ENCODE measurements at places on chromosomes 7 and 10.

- DNase-seq: no peak
Observed at GRCh38 chr10:128541926-128542475, 415.8 kb upstream of the MKI67 start.

GRCh38 chr10:128022261-128023196 lies 103.7 kb downstream of the MKI67 start:
- no peak for DNase-seq

DNA sequence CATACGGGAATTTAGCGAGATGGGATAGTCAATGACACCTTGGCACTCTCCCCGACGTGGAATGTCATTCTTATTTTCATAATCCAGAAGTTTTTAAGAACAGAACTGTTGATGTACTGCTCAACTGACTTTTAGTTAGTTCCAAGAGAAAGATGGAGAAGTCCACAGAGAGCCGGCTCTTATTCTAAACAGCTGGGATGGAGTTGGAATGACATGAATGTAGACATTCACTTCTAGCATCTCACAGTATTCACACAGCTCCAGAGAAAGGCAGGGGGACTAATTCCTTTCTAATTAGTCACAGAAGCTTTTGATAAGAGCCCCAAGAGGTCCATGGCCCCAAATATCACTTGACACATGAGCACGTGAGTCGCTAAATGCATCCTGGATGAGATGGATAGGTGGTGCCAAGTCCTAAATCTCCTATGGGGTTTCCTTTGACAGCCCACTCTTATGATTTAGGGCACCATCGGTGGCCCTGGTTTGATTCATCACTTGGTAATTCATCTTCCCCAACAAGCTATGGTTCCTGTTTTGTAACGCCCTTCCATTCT lies 420.3 kb upstream of the AUTS2 start:
- no peak for DNase-seq

GRCh38 chr10:121734589-121735045 lies 136.4 kb upstream of the FGFR2 start:
- peak; percentile 70 for DNase-seq

DNA sequence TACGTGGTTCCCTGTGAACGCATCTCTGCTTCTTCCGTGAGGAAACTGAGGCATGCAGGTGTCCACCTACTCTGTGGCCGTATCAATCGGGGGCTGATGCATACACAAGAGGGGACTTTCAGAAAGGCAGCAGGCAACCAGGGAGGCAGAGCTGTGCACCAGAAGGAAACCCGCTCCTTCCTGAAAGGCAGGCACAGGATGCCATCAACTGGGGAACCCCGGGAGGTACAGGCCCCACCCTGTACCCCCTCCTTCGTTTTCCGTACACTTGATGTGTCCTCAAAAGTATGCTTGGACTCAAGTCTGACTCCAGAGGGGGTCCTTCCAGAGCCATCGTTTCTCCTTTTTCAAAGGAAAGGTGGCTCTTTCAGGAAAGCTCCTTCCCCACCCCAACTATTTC lies 59.5 kb downstream of the ASB13 start:
- DNase-seq: no peak

DNA sequence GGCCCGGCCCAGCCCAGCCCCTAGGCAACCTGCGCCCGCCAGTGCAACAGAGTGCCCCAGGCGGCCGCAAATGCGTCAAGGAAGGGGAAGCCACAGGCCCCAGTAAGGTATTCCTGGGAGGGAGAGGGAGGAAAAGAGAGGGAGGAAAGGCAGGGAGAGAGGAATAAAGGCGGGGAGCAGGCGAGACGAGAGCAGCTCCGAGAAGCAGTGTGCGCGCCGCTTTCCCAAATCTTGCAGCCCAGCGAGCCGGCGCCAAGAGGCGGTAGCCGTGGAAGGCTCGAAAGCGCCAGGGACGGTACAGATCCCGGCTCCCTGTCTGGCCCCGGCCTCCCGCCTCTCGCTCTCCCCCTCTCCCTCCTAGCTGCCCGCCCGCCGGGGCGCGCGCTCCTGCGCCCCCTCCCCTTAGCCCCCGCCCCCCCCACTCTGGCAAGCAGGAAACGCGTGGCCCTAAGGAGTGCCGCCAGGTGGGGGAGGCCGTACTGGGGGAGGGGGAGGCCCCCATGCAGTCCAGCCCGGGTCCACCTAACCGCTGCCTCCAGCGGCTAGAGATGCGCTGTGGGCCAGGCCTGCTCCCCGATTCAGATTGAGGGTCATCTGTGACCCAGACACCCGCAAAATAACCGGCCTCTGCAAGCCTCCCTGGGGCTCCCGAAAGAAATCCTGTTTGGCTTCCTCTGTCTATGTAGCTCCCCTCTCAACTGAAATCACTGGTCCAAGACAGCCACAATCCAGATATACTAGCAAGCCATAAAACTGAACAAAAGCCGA lies 4.3 kb downstream of the HOXA10 start:
- DNase-seq: peak; percentile 63

- no peak for DNase-seq
Observed at GRCh38 chr7:155925682-155926081, 113.4 kb upstream of the SHH start.

DNA sequence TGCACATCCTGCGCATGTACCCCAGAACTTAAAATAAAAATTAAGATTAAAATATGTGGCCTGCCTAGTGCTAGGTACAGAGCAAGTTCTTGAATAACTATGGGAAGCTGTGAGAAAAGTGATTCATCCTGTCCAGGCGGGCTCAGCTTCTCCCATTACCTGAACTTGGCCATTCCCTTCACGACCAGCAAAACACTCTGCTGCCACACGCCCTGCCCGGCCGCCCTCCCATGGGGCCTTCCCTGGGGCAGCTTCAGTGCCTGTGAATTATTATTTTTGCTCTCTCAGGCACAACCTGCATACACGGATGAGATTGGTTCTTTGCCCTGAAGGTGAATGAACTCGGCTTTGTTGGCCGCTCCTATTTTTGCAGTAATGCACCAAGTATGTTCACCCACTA lies 209.2 kb upstream of the SHH start:
- no peak for DNase-seq

GRCh38 chr10:58963101-58963534 lies 213.3 kb upstream of the PHYHIPL start:
- DNase-seq: peak; percentile 72

DNA sequence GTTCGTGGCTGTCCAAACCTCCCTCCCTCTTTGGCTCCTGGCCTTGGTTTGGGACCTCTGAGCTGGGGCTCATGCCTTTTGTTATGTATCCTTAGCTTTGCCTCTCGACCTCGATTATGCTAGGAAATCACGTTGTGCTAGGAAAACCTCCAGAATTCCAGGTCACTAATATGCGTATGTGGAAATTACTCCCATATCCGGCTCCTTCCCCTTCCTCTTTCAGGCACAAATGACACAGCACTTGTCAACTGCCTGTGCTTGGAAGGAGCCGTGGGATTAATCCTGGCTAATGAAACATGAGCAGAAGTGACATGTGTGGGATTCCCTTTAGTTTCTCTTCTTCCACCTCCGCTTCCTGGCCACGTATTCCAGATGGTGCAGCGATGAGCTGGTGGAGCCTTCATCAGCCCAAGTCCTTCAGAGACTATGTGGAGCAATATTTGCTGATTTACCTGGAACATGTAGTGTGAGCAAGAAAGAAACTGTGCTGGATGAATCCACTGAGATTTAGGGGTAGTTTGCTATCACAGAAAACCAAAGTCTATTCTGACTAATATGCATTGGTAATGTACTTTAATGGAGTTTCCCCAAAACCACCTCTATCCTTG lies 149.2 kb downstream of the REEP3 start:
- no peak for DNase-seq

GRCh38 chr10:43922335-43923280 lies 273.9 kb upstream of the ZNF32 start:
- no peak for DNase-seq

DNA sequence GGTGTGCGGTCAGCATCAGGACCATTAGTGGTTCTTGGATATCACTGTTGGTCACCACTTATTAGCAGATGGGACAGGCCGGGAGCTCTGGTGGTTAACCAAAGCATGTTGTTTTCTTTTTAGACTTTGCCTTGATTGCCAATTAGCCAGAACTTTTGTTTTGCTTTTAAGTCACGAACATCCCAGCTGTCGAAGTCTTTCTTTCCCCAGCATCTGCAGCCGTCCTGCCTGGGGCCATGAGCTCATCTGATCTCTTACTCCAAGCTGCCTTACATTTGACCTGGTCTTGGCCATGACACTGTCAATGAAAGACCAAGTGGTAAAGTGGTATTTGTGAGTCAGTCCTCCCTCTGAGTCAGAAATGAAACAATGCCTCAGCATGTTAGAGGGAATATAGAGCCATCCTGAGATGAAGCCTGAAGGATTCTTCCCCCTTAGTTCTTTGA lies 53.9 kb upstream of the CREB5 start:
- DNase-seq: no peak

DNA sequence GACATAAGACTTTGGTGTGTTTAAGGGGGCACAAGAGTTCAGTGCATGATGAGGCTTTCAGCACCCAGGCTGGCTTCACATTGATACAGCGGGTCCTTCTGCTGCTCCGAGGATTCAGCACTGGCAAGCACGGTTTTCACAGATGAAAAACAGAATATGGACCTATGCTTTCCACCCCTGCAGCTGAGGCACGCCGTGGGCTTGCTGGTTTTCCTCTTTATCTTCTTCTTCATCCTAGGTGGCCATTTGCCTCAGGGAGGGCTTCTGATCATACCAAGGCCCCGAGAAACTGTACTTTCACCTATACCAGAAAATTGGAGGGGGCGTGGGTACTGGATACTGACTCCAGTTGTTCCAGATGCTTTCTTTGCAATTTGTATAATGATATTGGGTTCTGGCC lies 277.1 kb upstream of the ZNF32 start:
- no peak for DNase-seq

DNA sequence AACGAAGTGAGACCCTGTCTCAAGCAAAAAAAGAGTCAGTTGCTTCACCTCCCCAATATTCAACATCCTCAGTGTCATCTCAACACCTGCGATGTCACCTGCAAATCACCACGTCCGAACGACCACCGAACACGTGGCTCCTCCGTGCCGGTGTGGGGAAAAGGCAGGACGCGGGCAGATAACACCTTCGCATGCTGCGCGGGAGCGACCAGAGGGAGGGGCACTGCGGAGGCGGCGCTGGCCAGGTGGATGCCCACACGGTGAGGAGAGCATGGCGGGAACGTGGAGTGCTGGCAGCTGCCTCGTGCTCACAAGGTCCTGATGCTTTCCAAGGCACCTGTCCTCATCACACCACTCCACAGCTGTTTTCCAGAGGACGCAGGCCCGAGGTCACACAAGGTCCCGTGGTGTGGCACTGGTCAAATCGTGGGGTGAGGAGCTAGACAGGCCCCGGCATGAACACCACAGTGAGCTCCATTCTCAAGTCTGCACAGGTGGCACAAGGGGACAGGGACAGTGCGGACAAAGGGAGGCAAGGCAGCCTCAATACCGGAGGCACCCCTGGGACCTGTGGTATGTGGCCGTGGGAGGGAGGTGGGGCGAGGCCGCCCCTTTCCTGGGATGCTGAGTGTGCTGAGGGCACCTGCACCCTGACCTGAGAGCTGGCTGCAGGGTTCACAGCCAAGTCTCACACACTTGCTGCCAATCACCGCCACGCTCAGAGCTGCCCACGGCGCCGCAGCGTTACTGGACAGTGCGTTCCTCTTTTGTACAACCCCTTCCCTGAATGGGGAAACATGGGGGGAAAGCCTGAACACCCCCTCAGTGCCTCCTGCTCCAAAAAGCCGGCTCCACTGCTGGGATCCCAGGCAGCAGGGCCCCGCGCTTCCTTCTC lies 13.0 kb downstream of the TUBGCP2 start:
- no peak for DNase-seq

GRCh38 chr7:36749282-36749960 lies 25.1 kb upstream of the AOAH start:
- no peak for DNase-seq

DNA sequence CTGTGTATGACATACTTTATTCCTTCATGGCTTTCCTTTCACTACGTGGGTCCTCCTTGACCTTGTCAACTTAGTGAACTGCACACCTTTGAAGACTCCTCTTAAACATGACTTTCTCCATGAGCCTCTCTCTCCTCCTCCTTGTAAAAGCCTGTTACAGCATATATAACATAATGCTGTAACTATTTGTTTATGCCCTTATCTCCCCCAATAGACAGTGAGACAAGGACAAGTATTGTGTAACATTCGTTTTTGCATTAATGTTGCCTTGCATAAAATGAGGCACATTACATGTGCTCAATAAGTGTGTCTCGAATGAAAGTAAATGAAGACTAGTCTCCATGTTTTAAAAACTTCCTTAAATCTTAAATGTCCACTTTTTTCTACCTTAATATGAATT lies 4.3 kb upstream of the LAMB1 start:
- DNase-seq: no peak

GRCh38 chr10:126087153-126087680 lies 190.9 kb downstream of the FANK1 start:
- no peak for DNase-seq

DNA sequence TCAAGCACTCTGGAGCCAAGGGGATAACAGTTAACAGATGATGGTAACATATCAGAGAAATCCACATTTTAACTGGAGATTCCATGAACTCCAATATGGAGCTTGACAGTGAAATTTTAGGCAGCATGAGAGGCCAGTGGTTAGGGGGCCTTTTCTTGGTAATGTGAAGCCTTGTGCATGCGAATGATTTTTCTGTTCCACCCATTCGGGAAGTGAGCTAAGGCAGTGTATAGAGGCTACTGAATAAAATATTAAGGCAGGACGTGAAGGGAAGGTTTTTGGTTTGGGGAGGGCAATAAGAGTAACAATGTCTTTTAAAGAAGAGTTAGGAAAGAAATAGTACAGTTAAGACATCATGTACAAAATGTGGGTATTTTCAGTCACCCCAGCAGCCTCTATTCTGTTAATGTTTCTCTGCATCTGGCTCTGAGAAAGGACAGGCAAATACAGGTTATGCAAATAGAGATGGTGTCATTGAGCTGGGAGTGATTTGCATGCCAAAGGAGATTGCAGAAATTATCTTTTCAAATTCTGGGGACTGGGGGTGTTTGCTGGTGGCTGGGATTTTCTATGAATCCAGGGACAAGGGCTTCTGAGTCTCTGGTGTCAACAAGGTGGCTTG lies 6.8 kb upstream of the TAS2R60 start:
- no peak for DNase-seq

DNA sequence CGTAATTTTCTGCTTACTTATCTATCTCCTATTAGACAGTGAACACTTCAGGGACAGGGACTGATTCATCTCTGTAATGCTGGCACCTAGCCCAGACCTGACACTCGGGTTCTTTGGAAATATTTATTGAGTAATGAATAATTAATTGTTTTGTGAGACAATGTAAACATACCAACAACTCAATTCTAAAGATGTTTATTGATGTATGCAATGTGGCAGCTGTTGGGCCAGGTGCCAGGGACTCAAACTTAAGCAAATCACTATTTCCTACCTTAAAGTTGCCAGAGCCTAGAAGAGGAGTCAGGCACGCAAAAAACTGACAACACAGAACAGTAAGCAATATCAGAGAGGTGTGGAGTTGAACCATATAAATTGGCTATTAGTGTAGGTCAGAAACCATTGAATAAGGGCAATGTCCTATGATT lies 63.6 kb upstream of the BMPER start:
- DNase-seq: no peak

GRCh38 chr10:14605231-14605925 lies 169.3 kb downstream of the FAM107B start:
- DNase-seq: peak; percentile 69

- DNase-seq: no peak
Observed at GRCh38 chr7:20191391-20191869, 25.8 kb downstream of the MACC1 start.

GRCh38 chr10:18505456-18506118 lies 145.8 kb downstream of the NSUN6 start:
- DNase-seq: no peak

Measured in neural progenitor cell (in vitro differentiated cells).